Activated CD4-positive, alpha-beta T cell treated with anti-CD3 and anti-CD28 coated beads, Interleukin-2, amount 50 U/mL, for 48 hours (primary cell): ENCODE measurements at places on chromosomes 6 and 20.
A peak's percentile ranks its signal among the peaks of the same experiment; 100 is the strongest.

DNA sequence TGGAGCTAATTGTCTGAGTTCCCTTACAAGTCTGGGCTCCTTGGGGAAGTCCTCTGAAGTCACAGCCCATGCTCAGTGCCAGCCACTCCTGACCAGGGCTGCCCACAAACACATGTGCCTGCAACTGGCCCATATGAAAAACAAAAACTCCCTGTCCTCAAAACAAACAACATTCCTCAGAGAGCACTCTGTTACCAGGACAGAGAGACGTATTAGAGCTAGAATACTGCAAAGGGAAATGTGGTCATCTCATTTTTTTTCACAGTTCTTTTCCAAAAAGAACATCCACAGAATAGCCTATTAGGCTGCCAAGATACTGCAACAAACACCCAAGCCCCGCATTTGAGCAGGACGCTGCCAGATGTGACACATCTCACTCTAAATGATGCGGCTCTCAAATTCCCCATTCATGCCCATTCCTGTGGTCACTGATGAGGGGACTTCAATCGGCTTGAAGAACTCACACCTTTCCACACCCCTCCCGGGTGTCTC is 71.1 kb downstream of the SLC22A23 start:
- DNase-seq: no peak

- DNase-seq: no peak
Observed at GRCh38 chr6:6414931-6415330, 94.5 kb upstream of the F13A1 start.

- no peak for DNase-seq
Observed at GRCh38 chr20:50354721-50355589, 155.2 kb upstream of the PTPN1 start.

DNA sequence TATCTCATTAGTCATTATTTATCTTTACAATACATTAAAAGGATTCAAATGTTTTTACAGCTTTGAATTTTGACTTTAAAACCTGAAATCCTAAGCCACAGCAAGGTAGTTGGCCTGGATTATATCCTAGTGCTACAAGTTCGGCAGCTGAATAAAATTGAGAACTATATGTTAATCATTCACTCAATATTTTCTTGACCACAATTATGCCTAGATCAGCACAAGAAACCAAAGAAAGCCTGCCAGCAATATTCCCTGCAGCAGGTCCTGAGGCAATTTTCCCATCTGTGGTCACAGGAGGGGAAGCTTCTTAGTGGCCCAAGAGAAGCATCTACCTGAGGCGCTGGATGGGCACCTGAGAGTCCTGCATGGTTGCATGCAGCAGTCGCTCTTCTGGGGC is 183.5 kb downstream of the GMDS start:
- no peak for DNase-seq

DNA sequence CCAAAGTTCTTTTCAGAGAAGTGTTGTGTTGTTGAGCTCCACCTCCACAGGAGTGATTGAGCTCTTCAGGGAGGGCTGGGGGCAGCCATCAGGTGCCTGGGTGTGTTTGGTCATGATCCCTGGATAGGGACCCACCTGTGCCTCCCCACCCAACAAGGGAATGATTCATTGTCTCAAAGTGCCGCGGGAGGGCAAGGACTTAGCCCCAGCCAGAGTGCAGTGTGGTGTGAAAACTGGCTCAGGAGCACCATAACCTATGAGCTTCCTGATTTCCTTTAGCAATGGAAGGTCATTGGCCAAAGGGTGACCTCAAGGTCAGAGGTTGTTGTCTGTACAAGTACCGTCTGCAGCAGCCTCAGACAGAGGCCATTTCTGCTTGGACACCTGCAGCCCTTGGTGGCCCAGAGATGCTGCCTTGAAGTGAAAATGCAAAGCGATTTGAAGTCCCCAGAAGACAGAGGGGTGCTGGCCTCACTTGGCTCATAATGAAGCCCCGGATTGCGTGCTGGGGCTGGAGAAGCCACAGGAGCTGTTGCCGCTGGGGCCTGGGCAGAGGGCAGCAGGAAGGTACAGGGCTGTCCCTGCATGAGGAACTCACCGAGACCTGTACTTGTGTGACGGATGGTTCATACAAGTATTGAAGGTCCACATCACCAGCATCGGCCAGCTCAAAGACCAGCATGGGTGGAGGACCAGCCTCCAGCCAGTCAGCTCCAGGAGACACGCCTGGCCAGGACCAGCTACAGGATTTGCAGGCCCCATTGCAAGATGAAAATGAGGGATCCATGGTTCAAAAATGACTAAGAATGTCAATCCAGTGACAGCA is 100.6 kb upstream of the DUSP22 start:
- no peak for DNase-seq

DNA sequence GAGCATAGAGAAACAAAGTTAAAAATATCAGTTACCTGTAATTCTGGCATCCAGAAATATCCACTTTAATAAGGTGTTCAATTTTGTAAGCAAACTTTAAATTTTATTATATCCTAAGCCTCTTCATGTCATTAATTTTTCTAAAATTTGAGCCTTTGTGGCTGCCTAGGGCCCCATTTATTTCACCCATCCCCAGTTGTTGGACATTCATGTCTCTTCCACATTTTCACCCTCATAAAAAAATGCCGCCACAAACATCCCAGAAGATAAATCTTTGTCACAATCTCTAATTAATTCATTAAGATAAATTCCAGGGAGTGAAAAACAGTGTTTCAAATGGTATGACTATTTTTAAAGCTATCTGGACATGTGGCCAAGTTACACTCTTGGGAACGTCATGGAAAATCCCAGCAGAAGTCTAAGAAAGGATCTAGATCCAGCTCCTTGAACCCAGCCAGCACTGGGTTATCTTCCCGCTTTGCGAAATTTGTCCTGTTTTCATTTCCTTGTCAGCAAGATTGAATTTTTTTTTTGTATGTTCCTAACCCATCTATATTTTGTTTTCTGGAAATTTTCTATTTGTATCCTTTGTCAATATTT is 97.2 kb downstream of the TMEM242 start:
- no peak for DNase-seq

GRCh38 chr6:136643850-136644596 is 93.8 kb upstream of the MAP7 start:
- DNase-seq: peak; percentile 91

- no peak for DNase-seq
Observed at GRCh38 chr6:133957780-133958242, 4.8 kb downstream of the TBPL1 start.

GRCh38 chr6:136550045-136550329 is 235 bp downstream of the MAP7 start:
- DNase-seq: no peak

DNA sequence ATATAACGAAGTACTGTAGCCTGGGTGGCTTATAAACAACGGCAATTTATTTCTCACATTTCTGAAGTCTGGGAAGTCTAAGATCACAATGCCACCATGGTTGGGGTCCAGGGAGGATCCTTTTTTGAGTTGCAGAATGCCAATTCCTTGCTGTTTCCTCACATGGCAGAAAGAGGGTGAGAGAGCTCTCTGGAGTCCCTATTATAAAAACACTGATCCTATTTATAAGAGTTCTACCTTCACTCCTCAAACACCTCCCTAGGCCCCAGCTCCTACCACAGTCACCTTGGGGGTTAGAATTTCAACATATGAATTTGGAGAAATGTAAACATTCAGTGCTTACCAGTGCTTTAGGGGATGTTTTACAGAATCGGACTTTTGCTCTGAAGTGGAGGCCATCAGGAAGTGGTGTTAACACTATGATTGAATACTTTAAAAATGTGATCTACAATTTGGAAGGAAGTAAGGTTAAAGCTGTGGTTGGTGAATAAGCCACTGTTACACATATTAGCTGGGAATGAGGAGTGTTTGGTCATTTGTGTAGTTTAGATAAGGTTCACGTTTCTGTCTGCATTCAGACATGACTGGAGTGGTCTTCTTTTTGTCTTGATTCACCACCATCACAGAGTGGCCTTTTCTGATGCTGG is 79.9 kb upstream of the SPTLC3 start:
- DNase-seq: no peak

GRCh38 chr6:87029711-87030314 is 65.1 kb downstream of the CGA start:
- no peak for DNase-seq

- DNase-seq: no peak
Observed at GRCh38 chr6:152503546-152503945, 133.6 kb downstream of the SYNE1 start.
